Motor neuron (in vitro differentiated cells): ENCODE measurements at places on chromosomes 5 and 9.
A peak's percentile ranks its signal among the peaks of the same experiment; 100 is the strongest.

GRCh38 chr5:105783811-105784210 lies 1886.9 kb downstream of the EFNA5 start:
- no peak for ATAC-seq

GRCh38 chr9:91253488-91253887 lies 108.2 kb downstream of the AUH start:
- ATAC-seq, result no peak

GRCh38 chr9:136351252-136351800 lies 12.2 kb downstream of the DNLZ start:
- no peak for ATAC-seq

- ATAC-seq, result peak; percentile 62
These were observed 353.2 kb downstream of the PRR16 start for GRCh38 chr5:120817044-120817985.

DNA sequence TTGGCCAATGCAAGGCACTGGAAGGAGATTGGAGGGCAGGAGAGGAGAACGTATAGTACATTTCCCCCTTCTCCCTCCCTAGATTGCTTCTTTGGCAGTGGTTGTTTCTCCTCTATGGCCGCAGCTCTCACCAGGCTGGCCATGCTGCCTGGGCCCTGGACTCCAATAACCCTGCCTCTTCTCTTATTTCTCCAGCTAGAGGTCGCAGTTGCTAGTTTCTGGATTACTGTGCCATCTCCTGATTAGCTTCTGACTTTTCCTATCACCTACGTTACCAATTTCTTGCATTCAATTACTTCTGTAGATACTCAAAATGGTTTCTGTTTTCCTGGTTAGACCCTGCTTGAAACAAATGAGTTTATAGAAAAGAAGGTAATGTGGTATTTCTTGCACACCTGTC lies 2.4 kb upstream of the MACIR start:
- ATAC-seq, result no peak

DNA sequence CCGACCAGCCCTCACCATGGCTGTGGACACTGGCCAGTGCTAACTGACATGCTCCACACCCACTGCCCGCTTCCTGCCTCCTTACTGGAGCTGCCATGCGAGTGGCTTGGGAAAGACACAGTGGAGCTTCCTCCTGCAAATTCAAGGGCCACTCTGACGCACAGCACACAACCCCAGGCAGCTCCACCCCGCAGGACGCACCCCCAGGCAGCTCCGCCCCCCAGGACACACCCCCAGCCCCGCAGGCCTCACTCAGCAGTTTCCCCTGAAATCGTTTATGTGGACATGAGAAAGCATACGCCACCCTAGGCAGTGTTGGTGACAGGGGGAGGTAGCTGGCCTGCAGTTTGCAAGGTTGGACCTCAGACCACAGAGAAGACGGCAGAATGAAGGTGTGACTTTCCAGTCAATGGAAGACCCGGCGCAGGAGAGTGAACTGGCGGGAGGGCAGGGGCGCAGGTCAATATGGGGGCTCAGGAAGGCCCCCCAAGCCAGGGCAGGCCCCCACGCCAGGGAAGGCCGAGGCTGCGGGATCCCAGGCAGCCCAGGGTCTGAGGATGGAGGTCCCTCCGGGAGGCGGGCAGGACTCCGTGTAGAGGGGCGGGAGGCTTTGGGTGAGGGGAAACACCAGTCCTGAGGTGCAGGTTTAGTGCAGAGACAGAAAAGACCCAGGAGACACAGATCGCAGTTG lies 21.6 kb downstream of the LPCAT1 start:
- no peak for ATAC-seq

GRCh38 chr9:115524453-115525059 lies 406.6 kb upstream of the TNC start:
- ATAC-seq, result peak; percentile 42

DNA sequence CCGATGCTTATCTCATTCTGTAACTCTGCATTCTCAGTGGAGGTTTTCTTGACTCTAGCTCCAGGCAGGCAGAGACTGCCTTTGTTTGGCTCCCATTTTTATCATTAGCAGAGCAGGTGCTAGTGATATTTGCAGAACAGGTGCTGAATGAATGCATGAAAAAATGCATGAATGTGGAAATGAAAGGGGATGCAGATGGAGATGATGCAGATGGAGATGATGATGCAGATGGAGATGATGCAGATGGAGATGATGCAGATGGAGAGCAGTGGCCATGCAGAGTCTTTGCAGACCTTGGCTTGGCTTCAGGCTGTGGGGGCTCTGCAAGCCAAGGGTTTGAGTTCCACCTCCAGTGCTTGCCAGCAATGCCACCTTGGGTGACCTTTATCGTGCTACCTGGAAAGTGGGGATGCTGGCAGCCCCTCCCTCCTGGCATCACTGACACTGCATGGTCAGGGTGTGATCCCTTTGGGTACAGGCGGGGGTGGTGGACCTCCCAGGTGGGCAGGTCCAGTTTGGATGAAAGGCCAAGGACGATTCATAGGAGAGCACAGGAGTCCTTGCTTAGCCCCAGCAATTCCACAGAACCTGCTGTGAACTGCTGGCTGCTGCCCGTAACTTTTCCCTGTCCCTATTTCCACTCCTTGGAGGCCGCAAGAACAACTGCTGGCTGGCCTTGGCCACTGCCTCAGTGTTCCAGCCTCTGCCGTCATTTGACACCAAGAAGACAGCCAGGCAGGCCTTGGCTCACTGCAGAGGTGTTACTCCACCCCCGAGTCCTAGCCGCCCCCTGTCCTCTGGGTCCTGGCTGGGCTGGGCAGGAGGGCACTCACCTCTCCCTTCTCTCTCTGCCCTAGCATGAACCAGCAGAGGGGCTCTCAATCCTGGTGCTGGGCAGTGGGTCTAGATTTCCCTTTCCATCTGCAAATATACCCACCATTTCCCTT lies 33.0 kb downstream of the ERGIC1 start:
- ATAC-seq, result no peak

DNA sequence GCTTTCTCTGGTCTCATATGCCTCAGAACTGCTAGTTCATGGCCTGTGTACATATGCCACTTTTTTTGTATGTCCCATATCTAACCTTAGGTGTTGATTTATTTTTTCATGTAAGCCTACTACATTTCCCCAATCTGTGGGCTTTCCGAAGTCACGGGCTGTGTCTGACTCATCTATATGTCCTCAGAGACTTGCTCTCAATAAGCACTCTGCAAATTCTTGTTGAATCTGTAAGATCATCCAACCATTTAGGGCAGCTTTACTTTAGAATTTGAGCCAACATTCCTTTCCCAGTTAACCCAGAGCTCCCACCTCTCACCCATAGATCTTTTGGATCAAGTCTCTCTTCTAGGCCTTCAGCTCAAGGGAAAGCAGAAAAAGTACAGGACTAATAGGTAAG lies 263.4 kb downstream of the SEC61B start:
- no peak for ATAC-seq
